Upper lobe of left lung (tissue), 6 donors: ENCODE measurements at places on chromosomes 2 and 18.
A peak's percentile ranks its signal among the peaks of the same experiment; 100 is the strongest.

DNA sequence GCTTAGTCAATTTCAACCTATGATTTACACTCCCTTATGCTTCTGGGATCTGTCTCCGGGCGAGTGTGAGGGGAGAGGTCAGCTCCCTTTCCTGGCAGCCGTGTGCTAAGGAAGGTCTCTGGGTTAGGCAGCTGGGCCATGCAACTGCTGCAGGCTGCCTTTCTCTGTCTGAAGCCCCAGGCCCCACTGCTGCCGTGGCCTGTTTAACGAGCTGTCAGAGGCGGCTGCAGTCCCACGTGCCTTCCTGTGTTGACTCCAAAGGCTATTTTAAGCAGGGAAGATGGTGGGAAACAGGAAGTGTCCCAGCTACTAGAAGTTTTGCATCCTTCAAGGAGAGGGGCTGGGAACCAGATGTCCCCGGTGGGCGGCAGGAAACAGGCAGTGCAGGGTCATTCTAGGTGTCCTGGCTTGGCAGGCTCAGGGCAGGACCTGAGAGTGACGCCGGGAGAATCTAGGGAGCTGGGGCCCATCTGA, 186.4 kb downstream of the TNS1 start:
- DNase-seq, result no peak

- peak; percentile 66 for DNase-seq
Observed at GRCh38 chr18:22559414-22560274, 141.9 kb upstream of the CTAGE1 start.

DNA sequence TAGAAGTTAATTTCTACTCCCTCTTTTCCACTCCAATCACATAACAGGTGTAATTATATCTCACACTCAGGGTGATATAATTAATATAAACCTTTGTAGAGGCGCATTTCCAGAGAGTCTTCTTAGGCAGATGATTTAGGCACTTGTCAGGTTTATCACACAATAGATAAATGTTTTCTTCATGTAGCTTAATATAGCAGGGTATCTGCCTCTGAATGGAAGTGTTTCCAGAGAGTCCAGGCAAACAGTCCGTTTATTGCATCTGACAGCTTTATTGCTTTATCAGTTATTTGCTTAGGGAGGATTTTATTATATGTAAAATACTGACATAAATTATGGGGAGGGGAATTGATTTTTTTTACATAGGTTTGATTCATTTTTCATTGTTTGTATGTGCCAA, 766.3 kb downstream of the SLC4A3 start:
- no peak for DNase-seq

DNA sequence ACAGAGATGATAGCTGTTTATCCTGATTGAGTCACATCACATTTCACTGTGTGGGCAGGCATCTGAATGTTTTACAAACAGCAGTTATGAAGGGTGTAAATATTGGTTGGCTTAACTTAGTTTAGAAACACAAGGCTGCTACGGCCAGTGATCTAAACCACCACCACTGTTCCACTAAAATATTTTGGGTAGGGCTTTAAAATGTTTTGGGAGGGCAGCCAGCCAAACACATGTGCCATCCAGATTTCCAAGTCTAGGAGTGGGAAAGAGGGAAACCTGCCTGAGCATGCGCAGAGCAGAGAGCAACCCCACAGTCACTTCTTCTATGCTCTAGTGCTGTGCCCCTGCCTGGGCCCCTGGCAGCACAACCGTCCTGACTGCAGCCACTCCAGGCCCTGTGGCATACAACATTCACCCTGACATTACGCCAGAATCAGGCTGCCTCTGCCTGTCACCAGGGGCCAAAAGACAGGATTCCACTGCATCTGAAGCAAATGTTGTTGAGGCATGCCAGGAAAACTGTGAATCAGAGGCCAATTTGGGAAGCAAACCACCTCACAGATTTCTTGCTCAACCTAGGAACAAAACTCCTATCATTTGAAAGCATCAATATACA, 74.8 kb upstream of the COL5A2 start:
- DNase-seq, result peak; percentile 21

DNA sequence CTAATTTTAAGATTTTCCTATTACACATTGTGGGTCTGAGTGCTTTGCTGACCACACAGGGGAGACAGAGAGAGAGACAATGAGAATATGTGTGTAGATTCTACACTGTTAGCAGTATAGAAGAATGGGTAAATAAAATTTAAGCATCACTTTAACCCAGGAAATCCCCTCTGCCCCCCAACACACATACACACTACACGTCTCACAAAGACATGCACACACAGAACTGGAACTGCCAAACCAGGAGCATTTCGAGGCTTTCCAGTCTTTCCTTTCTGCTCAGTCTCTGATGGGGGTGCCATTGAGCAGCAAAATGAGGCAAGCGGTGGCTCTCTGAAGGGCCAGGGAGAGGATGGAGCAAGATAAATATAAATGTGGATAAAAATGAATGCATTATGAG, 2.5 kb downstream of the MERTK start:
- peak; percentile 60 for DNase-seq

DNA sequence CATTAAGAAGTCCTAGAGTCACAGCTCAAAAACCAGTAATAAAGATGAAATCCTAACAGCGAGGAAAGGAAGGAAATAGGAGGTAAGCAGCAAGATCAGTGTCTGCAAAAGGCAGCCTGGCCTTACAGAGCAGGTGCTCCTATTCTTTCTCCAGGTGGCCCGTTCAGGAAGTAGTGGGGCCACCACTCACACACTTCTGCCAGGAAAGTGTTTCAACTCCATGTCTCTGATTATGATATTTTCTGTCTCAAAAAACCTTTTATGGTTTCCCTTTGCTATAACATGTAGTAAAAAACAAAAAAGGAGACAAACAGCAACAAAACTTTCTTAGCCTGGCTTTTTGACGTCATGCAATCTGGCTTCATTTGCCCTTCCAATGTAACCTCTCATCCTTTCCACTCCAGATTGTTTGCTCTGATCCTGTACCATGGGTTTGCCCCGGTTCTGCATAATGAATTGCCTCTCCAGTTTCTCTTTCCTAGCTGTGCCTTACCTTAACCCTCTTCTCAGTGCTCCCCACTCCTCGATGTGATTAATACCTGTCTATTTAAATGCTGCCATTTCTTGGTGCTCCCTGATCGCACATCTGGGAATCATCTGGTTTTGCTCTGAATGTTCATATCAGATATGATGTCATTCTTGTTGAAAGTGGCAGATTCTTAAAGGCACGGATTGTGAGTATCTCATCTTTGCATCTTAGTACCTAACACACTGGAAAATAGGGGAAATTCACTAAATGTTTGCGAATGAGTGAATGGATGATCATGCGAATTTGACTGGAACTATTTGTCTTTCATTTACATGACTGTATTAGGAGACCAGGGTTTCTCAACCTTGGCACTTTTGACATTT, 50.6 kb upstream of the PTPRM start:
- no peak for DNase-seq

- no peak for DNase-seq
Observed at GRCh38 chr2:237964578-237965404, 2.0 kb upstream of the UBE2F start.

DNA sequence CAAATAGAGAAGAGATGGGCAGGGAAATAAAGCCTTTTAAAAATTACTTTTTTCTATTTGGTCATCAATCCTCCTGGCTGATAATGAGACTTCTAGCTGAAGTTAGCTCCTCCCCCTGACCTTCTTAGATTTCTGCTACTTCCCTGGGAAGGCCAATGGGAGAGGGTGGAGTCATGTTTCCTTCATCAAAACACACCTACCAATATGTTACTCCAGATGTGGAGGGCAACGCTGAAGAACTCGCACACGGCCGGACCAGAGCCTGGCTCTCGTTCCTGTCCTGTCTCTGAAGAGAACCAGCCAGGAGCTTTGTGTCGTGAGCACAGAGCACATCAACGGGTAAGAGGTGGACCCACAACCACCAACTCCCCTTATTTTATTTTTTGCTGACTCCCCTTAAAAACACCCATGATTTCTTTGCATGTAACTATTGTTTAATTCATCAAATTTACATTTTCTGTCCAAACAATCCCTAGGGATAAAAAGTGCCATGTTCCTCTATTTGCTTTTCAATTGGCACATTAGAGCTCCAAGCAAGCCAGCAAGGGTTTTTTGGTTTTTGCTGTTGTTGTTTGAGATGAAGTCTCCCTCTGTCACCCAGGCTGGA, 94.9 kb downstream of the ADD2 start:
- DNase-seq, result no peak

DNA sequence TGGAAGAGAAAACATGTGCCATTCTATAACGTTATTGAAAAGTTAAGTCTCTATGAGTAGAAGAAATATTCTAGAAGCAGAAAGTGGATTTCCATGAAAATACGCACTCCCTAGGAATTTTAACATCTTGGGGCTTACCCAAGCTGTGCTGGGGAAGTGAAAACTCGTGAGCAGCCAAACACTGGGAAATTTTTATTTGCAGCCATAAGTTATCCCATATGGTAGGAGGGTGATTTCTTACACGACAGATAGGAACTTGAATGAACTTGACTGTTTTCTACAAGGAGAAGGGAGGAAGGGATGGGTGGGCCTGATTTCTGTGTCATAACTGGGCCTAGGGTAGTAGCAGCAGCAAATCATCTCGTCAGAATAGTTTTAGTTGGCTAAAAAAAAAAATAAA, 272.6 kb downstream of the ETAA1 start:
- no peak for DNase-seq

DNA sequence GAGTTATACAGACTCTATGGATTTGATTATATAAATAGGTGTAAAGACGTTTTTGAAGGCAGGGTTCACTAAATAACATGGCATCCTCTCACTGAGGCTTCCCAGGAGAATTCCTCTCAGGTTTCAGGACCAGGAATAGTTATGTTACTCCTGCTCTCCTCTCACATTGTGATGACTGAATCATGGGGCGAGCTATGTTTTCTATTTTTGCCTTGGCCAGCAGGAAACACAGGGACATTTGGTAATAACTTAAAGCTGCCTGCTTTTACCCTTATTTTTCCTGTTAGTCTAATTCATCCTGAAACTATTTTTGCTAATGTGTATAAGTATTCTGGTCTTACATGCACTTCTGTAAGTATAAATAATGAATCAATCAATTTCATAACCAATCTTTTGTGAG, 115.3 kb upstream of the ITGB6 start:
- DNase-seq, result no peak

DNA sequence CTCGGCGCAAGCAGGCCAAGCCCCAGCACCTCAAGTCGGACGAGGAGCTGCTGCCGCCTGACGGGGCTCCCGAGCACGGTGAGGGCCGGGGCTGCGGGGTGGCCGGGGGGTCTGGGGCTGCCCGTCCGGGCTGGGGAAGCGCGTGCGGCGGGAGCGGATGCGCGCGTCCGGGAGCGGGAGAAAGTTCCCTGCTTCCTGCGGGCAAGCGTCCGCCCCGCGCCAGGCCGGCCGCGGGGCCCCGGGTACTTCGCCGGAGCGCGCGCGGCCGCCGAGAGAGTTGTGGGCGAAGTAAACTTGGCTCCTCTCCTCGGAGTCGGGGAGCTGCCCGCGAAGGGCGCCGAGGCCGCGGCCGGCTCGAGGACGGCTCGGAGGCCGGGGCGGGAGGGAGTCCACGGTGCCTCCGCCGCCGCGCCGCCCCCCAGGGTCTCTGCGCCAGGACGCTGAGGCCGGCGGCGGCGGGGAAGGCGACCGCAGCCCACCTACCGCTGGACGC, 707 bp downstream of the SALL3 start:
- peak; percentile 76 for DNase-seq

DNA sequence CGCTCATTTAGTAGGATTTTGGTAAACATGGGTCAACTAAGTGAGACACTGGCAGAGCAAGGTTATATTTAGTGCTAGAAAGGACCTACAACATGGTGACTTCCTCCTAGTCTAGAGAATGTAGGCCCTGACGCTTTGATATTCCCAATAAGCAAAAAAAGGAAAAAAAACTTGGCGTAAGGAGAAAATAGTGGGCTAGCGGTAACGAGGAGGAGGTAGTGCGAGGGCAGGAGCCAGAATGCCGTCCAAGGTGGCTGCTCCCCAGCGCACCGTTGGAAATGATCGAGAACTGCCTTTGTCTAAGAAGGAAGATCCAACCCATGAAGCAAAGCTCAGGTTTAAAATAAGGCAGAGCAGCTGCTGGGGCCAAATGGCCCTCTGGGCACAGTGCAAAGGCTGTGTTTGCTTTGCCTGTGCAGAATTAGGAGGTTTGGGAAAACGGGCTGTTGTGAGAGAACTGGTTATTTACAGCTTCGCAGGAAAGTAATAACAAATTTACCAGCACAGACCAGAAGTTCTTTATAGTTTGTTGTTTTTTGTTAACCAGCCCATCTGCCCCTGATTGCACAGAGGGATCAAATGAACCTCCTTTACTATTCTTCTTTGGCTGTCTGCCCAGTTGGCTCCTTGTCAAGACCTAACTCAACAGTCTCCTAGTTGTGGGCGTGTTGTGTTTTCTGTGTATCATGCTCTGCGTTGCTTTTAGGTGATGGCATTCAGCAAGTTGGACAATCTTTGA, 86.6 kb downstream of the ITGB1BP1 start:
- no peak for DNase-seq

DNA sequence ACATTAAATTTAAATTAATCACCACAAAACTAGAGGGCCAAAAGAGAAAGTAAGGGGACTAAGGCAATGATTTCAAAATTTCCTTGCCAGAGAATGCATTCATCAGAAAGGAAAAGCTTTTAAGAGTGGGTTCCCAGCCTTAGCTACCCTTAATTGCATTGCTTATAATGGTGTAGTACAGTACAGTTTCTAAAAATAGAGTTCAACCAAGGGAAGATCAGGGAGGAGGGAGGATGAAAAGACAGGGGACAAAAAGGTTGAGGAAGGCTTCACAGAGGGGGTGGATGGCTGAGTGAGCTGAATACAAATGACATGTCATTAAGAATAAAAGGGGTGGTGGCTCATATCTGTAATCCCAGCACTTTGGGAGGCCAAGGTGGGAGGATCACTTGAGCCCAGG, 119.9 kb downstream of the RBMS1 start:
- DNase-seq, result no peak

- DNase-seq, result no peak
Observed at GRCh38 chr2:88866756-88867155, 175.3 kb downstream of the RPIA start.

DNA sequence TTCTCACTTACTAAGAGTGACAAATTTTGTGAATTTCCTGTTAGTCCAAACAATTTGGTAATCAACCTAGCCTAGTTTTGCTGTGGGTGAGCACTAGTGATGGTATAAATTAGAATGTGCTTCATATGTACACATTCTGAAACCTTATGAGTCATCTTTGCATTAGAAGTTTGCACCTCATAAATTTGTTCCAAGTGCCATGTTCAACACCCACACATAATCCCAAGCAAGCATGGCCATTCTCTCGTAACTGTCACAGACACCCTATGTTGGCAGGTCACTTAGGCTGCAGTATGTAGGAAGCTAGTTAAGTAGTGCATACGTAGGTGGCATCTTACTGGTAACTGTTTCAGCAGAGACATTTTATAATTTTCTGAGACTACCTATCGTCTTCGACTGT, 46.9 kb downstream of the NAB1 start:
- no peak for DNase-seq

DNA sequence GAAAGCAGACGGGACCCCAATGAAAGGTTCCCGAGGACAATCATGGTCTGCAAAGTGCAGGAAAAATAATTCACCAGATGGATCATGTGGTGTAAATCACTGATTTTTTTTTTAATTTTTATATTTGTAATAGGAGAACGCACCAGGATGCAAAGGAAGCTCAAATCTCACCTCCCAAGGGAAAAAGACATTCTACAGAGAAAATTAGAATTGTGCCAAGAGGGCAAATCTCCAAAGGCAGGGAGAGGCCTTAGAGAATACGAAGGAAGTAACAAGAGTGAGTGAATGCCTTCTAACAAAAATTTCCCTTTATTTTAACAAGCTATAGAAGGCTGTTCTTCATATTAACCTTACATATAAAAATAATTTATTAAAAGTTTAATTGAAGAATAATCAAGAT, 90.9 kb downstream of the ANKRD44 start:
- DNase-seq, result no peak
